Gastroesophageal sphincter (tissue), 4 donors: ENCODE measurements at places on chromosomes 4 and X. TPM values are rescaled to one million over a fixed set of nuclear protein-coding genes. Genes with fewer than 3 reads are reported as not detected.

- no peak for ATAC-seq
Observed at GRCh38 chrX:48761674-48762471, at the start of gene GLOD5. TSS of gene GLOD5 (plus strand) at chrX:48761747. CDS start at chrX:48761791, 44 bp downstream.

DNA sequence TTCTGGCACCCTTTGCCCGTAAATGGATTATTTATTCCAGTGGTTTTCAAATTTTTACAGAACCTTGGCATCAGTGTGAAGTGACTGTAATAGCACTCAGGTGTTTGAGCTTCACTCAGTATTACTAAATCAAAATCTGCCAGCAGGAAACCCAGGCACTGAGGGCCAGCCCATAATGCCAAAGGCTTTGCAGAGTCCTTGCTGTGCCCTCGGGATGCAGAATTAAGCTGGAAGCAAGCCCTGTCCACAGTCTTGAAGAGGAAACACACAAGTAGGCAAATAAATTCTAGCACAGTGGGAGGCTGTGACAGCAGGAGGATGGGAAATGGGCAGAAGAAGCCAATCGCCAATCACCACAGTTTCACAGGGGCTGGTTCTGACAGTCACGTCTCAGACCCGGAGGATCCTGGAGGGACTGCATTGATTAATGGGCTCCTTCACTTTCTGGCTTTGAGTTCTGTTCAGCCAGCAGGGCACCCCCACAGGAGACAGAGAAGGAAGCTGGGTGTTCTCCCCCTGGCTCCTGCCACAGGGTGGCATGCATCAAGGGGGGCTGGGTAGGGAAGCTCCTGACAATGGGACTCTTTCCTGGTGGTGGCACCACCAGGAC, 138.8 kb downstream of the MTNR1A start:
- no peak for ATAC-seq

DNA sequence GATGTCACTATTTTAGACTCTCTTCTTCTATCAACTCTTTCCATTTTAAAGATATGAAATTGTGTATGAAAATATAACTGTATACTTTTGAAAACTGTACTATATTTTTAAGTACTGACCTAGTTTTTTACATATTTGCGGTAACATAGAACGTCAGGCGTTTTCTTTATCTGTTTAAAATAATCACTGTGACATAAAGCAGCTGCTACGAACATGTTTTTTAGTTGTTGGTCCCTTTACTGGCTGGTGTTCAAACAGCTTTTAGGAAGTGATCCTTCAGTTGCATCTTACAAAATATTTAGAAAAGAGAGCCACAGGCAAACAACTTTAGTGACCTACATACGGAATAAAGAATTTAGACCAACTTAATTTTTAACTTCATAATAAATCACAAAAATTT, 73.1 kb downstream of the METTL14 start:
- ATAC-seq: peak; percentile 54

DNA sequence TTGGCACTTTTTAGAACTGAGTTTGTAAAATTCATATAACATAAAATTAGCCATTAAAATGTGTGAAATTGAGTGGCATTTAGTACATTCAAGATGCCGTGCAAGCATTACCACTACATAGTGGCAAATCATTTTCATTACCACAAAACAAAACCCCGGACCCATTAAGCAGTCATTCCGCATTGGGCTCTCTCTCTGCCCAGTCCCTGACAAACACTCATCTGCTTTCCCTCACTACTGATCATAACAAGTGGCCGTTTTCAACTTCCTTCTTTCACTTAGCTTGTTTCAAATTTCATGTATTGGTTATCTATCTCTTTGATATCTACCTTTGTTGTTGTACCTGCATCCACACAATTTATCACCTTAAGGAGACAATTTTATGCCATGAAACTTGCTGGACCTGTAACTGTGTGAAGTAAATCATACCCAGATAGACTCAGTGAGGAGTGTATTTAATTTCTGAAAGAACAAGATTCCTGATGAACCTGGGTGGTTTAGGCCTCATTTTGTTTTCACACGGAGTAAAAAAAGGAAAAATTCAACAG, 202.1 kb downstream of the OR13H1 start:
- no peak for ATAC-seq

- ATAC-seq: no peak
Observed at GRCh38 chrX:109440475-109440874, 41.4 kb downstream of the GUCY2F start.

DNA sequence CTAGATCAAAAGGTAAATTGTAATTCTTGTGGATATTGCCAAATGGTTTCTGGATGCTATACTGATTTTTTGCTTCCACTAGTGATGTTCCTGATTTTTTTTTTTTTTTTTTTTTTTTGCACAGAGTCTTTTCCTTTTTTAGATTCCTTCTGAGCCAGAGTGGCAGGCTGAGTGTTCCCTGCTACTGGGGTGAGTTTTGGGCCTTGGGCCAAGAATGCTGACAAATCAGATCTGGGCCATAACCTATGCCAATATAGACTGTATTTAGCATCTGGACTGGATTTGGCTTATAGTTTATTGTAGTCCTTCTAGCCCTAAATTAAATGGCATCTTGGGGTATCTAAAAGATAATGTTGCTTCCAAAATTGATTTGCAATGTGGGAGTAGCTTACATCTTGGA, 52.8 kb downstream of the REPS2 start:
- no peak for ATAC-seq

DNA sequence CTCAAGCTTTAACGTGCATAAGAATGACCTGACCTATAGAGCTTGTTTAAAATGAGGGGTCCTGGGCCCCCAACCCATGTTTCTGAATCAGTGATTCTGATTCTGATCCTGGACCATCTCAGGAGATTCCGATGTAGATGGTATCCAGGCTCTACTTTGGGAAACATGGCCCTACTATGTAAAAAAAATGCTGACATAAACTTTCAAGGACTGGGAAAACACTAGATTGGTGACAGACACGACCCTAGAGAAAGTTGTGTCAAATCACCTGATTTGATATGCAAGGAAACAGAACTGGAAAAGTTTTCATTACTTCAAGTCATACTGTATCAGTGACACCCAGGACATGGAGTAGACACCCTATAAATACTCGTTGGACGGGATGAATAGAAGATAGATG, 328.5 kb downstream of the HNRNPD start:
- ATAC-seq: no peak

- no peak for ATAC-seq
Observed at GRCh38 chr4:84286048-84286447, 213.0 kb downstream of the NKX6-1 start.

- ATAC-seq: no peak
Observed at GRCh38 chrX:7019555-7019954, 128.0 kb upstream of the STS start.

- no peak for ATAC-seq
Observed at GRCh38 chr4:89364541-89364940, 56.9 kb upstream of the GPRIN3 start.

DNA sequence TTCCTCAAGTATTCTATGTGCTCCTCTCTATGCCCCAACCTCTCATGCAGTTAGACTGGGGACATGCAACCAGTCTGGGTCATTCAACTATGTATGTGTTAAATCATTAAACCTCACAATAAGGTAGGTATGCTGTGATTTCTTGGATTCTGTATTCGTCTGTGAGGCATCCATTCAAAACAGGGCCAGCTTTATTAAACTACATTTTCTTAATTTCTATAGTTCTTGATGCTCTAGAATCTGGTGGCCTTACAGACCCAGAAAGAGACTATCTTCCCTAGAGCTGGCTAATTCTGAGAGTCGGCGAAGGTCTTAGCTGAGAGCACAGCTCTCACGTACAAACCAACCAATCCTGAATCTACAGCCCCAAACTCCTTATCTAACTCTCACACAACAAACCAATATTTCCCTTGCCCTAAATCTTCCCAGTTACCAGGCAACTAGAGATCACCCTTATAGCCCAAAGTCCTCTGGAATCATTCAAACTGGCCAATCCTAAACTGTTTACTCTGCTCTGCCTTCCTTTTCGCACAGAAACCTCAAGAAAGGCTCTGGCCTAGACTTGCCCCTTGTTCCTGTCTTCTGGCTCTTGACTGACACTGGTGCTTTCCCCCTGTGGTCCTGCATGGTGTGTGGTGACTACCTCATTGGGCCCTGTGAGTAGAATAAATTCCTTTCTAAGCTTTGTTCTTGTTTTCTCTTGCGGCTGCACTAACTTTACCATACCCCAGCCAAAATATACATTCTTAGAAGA, 203.5 kb upstream of the TET2 start:
- no peak for ATAC-seq

GRCh38 chrX:106588801-106589200, 23.0 kb upstream of the RADX start:
- no peak for ATAC-seq

DNA sequence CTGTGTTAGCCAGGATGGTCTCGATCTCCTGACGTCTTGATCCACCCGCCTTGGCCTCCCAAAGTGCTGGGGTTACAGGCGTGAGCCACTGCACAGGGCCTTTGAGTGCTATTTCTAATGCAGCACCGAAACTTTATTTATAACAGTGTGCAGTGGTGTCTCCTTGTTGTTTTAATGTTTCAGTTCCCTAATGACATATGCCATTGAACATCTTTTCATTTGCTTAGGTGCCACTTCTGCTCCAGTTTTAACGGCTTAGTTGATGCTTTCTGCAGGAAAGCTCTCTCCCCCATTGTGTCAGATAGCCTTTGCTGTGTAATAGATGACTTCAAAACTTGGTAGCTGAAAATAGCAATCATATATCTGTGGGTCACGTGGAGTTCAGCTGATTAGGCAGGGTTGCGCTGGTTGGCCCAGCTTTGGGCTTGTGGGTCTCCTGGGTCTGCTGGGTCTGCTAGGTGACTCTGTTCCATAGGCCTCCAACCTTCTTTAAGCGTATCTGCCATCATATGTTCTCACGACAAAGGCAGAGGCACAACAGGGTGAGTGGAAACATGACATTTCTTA, 76.4 kb upstream of the SHISA3 start:
- ATAC-seq: no peak

The ANOS1 gene
- 1.3 TPM for total RNA-seq

The ADH7 gene
- 1.2 TPM for total RNA-seq

The SPIN4 gene
- 2.0 TPM for total RNA-seq

The SSX5 gene
- not detected for total RNA-seq

The TEX13C gene
- total RNA-seq: not detected

The ASMT gene
- total RNA-seq: 1.4 TPM

The CFAP47 gene
- 0.04 TPM for total RNA-seq
